Jurkat, Clone E6-1 (cell line): ENCODE measurements at places on chromosomes 16 and 17.

- no peak for DNase-seq
Observed at GRCh38 chr16:65421596-65421995, 299.7 kb upstream of the CDH11 start.

- DNase-seq, result no peak
Observed at GRCh38 chr17:73799096-73799495, 154.9 kb upstream of the SDK2 start.

DNA sequence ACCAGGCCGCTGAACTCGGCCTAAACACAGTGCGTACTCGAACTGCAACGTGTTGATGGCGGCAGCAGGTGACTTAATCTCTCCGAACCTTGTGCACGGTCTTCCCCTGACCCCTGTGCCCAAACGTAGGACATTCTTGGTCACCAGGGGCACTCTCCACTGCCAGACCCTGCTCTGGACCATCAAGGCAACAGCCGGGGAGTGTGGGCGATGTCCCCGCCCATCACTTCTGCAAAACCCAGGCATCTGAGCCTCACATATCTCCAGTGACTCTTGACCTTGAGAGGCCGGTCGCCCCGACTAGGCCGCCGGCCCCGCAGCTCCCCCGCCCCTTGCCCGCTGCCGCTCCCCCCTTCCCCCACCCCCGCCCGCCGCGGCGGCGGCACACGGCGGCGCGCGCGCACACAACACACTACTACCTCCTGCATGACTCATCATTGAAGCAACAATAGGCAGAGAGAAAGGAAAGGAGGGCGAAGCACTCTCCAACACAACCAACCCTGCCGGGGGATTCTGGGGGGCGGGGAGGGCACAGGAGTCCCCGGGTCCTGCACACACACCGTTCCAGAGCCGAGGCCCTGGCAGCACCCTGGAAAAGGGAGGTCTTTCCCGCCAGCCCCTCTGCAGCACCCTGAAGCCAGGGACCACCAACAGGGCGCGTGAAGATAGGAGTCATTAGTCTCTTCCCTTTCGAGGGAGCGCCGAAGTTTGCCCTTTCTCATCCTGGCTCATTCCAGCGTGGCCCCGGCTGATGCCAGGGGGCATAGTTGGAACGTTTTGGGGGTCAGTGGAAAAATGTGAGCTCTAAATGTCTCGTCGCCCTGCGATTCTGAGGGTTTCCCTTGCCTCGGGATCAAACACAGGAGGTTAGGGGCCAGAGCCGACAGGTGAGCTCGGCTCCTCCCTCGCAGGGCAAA is 1.9 kb downstream of the MNT start:
- DNase-seq, result peak; percentile 51

DNA sequence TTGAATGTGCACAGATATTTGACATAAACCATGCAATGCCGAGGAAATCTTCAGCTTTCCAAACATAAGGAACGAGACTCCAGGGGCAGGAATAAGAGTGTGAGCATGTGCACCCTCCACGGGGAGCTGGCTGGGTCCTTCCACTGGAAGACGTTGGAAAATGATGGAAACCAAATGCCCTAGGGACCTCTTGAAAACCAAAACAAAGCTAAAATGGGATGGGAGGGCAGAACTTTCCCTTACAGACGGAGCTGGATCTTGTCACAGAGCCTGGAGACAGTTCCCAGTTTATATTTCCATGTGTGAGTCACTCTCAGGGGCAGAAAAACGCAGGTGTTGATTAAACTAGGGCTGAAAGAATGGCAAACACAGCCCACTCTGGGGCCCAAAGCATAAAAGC is 34.4 kb upstream of the DNAH17 start:
- DNase-seq, result no peak

DNA sequence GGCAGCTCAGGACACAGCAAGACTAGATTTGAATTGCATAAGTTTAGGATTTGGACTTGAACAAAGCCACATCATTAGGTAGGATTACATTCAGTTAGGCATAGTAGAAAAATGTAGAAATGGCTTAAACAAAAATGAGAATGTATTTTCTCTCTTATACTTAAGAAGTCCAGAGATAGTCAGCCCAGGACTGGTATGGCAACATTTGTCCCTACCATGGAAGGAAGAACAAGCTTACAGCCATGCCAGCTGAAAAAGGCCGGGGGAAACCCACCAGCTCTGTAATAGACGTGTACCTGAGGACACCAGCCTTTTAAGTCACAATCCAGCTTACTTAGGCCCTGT is 11.2 kb upstream of the TMIGD1 start:
- DNase-seq, result no peak

DNA sequence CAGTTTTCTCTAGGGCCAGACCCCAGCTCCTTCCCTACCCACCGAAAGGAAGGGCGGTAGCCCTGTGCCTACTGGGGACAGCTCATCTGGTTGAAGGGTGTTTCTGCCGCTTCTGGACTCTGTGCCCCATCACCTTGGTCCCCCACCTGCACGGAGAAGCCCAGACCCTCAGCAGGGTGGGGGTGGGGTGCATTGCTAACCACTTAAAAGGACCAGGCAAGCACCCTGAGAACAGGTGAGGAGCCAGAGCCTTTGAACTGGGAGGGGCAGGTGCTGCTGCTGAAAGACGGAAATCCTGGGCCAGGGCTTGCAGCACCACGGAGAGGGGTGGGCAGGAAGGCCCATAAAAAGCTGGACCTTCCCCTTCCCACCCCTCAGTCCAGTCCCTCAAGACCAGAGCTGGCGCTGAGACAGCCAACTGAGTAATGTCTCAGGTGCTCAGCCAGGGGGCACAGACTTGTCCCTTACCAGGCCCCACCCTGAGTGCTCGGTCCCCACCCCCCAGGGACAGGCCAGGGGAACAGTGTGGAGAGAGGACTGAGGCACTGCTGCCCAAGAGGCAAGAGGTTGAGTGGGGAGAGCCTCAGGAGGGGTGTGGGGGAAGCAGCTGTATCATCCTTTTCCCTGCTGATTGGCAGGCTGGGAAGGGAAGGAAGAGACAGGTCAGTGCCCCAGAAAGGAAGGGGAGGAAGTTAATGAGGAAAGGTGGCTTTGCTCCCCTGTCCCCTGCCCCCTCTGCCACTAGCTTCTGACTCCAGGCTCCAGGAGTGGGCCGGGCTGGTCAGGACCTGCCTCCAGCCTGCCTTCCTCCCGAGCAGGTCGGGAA is 10.9 kb upstream of the SP2 start:
- DNase-seq, result peak; percentile 44
